ENCODE measurements at places on chromosomes 4 and X.
A peak's percentile ranks its signal among the peaks of the same experiment; 100 is the strongest.

DNA sequence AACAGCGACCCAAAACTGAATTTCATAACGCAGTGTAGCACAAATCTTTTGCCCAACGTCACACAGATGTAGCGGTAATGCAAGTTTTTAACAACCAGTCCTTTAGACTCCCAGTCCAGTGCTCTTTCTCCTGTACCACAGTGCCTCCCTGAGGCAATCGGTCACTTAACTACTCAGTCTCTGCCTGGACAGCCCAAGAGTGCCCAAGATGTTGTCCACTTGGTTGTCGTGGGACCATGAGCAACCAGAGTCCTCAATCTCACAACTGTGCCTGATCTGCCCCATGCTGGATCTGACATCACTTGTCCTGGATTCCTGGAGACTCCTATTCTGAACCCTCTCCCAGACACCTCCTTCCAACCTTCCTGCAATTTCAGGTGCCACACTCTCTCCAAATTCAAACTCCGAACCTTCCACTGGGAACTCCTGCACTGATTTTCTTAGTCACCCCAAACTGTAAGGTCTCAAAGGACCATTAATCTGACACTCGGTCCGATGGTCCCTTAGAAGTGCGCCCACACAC, 702 bp downstream of the MMGT1 start:
- DNase-seq = no peak

DNA sequence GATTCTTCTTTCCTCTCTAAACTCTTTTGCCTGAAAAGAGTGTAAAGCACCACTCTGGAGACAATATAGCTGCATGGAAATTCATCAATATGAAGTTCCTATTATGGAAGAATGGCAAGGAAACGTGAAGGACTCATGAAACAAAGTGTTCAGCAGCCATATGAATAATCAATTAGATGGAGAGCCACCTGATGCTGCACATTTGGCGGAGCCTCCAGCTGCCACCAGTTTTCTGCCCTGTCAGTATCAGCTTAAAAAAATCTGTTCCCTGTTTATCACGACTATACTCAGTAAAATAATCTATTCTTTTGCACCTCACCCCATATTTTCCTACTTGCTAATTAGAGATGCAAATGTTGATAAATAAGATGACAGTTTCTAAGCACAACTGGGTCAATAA, 276.0 kb downstream of the UNC5C start:
- DNase-seq = no peak

DNA sequence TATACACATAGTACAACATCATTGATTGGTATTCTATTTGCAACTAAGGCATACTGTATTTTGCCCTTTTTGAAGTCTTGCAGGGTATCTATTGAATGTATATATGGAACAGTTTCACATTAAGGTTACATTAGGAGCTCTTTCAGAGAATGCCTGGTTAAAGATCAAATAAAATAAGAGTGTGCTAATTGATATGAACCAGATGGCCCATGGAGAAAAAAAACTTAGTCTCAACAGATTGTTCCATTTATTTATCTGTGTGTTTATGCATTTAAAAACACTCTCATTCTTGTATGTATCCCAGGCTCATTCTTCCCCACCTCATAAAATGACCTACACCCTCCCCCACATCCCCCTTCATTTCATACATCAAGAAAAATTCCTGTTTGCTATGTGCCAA, 35.2 kb upstream of the GRIA2 start:
- DNase-seq = no peak

GRCh38 chr4:76194325-76194724, 19.3 kb downstream of the SCARB2 start:
- DNase-seq = no peak

- no peak for DNase-seq
Observed at GRCh38 chrX:38560776-38561125, 591 bp upstream of the TSPAN7 start.

DNA sequence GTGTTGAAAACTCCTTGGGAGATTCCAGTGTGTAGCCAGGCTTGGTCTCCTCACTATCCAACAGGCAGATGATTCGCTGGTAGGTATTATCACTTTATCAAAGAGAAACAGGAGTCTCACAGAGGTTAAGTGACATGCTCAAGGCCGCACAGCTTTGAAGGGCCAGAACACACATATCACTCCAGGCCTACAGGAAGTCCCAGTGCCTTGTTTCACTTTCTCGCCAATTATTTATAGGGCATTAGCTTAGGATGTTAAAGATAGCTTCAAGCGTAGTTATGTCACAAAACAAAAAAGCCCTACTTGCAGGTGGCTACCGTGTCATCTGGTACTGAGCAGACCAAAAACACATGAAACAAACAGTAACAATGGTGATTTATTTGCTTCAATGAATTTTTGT, 13.2 kb downstream of the ATP8A1 start:
- no peak for DNase-seq

DNA sequence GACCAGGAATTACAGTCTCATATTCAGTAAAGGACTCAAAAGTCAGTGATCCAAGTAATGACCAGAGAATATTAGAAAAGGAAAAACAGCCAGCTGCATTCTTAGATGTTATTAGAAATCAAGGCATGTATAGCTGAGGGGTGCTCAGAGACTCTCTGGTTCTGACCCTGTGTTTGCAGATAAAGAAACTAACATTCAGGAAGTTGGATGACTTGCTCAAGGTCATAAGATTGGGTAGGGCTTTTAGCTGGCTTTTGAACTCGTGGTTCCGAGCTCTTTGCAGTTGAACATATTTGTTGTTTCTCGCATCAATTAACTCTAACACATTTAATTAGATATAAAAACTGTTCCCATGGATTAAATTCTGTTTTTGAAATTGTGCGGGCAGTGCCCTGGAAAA, 62.5 kb upstream of the ENPP6 start:
- no peak for DNase-seq

DNA sequence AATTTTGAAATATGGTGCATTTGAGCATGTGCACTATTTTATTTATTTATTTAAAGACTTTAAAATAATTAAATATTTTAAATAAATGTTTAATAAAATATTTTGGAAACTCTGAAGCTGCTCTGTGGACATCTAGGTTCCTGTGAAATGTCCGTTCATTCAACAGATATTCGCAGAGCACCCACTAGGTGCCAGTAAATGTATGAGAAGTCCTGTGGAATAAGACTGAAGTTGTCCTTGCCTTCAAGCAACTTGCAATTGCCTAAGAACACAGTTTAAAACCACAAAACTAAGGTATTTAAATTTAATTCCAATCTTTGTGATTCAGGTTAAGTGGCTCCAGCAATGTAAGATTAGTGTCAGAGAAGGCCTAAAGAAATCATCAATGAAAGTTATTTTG, 306.7 kb downstream of the GBA3 start:
- no peak for DNase-seq

DNA sequence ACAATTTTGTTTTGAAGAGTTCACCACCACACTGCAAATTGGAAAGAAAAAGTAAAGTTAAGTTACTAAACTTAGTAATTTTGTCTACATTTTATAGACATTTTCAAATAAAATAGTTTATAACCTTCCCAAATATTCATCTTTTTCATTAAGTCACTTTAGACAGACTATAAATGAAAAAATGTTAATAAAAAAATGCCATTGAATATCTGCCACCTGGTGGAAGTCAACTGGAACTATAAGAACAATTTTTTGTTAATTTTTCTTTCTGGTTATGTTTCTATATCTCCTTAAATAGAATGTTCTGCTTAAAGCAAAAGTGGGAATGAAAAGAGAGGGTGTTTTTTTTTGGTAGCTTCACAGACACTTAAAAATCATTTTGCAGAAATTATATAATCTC, 534.4 kb upstream of the PCDH10 start:
- no peak for DNase-seq

DNA sequence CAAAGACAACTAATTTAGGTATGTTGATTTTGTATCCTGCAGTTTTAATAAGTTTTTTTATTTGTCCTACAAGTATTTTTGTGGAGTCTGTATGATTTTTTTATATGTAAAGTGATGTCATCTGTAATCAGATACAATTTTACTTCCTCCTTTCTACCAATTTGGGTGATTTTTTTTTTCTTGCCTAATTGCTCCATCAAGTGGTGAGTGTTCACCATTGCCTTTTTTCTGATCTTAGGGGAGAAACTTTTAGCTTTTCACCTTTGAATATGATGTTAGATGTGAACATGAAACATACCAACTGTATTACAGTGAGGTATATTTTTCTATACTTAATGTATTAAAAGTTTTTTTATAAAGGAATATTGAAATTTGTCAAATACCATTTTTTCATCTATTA, 362.3 kb downstream of the PABPC4L start:
- no peak for DNase-seq

GRCh38 chr4:60345392-60345791, 854.7 kb upstream of the ADGRL3 start:
- no peak for DNase-seq

DNA sequence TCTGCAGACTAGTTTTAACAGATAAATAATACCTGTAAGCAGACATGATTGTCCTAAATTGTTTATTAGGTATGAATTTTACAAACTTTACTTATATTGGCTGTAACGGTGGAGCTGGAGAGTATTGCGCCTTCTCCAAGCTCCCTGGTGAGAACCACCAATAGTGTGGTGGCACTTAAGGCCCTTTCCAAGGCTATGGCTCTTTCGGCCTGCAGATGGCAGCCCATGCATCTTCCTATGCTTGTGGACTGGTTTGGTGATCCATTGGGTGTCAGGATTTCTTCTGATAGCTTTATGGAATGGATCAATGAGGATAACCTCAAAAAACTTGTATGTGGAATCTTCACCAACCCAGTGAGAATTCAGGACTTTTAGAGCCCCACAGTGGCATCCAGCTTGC, 7.8 kb downstream of the LARP1B start:
- no peak for DNase-seq

GRCh38 chr4:87073199-87074120, 138.6 kb downstream of the AFF1 start:
- peak; percentile 17 for DNase-seq

DNA sequence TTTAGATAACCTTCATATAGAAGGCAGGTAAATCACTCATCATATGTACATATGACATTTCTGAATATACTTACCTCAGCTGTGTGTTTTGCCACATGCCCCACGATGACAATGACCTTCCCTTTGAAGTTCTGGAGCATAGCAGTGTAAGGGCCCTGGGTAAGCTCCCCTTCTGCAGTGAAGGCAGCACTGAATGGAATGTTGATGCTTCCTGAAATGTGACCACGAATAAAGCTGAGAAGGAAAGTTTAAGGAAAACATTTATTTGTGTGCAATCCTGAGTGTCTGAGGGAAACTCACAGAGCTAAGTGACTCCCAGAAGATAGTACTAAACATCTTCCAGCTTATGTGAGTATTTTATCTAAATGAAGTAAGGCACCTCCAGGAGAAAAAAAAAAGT, 200.1 kb downstream of the NPNT start:
- DNase-seq = no peak

DNA sequence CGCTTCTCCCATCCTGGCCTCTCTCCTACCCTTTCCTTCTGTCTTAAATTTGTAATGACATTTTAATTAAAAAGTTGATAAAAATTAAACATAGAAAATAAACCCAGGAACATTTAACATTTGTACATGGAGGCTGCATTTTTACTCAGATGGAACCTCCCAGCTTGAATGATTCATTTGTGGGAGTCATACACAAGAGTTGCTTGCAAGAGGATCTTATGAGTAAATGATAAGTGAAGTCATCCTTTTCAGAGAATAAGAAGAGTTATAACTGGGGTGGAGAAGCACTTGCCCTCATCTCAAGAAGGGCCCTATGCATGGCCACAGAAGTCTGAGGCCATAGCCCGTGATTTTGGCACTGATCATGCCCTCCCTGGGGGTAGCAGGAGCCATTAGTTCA, 482.9 kb upstream of the BOD1L1 start:
- DNase-seq = no peak

DNA sequence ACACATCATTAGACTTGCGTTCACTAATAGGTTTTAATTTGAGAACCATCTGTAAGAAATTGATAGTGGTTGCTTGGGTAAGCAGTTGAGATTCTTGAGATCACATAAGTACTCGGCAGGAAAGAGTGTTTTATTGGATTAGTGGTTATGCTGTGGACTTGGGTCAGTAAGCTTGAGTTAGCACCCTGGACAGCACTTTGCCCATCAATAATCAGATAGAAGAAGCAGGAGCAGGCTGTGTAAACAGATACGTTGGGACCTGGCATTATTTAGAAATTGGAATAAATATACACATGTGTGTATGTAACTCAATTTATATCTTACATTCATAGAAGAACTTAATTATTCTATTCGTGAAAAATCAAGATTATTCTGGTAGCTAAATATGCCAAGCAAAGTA, 357.5 kb upstream of the SMIM31 start:
- no peak for DNase-seq

GRCh38 chr4:163731071-163731470, 236.6 kb downstream of the TMA16 start:
- DNase-seq = no peak

- DNase-seq = no peak
Observed at GRCh38 chr4:89765966-89766365, 71.0 kb downstream of the SNCA start.

Data from stimulated activated CD4-positive, alpha-beta T cell treated with anti-CD3 and anti-CD28 coated beads, TNF-alpha, amount 100 ng/mL, for 4 hours (primary cell).